Fibroblast of skin of right biceps (primary cell): ENCODE measurements at places on chromosomes 7 and 10.

GRCh38 chr10:124867304-124867703, 65.7 kb downstream of the ABRAXAS2 start:
- no peak for DNase-seq

DNA sequence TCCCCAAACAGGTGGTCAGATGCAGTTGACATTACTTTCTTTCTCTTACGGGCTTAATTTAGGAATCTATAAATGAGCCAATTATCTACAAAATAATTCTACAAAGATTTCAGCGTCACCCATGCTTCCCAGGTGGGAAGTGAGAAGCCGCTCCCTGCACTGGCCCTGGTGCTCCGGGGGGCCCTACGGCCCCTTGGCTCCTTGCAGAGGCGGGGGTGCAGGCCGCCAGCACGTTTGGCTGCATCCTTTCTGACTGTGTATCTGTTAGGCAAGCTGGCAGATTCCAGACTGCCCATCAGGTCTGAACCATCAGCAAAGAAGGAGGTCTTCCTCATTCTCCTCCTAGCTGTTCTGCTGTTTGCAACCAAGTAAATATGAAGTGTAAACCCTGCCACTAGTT, 16.3 kb downstream of the VWC2 start:
- DNase-seq: no peak

GRCh38 chr7:139511315-139511714, 12.2 kb upstream of the CLEC2L start:
- no peak for DNase-seq

DNA sequence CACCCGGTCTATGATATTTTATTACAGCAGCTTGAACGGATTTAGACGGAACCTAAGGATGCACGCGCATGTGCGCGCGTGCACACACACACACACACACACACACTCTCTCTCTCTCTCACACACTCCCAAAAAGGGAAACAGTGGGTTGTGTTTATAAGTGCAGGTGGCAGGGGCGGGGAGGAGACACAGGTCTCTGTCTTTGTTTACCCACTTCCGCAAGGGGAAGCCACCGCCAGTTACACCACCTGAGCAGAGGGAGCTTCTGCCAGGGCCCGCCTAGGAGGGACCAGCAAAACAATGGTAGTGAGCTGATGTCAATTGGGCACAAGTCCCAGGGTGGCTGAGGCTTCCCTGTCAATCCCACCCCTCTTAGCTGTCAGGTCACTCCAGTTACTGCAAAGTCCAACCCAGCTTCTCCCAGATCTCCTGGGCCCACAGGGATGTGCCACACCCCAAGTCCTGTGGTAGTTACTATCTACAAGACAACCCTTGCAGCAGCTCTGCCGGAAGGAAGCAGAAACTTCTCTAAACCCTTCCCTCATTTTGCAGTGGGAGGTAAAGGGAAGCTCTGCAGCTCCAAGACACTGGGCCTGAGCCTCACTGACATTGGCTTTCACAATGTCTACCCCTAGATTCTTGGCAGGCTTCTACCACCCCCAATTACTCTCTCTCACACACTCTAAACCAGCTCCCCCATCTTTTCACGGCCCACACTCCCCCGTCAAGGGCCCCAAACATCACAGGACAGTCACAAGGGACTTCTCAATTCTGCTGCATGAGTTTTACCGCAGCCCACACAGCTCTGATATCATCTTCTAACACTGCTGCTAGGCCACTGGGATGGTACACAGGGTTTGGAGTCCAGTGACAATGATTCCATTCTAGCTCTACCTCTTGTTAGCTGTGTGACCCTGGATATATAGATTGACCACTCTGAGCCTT, 17.6 kb downstream of the ANXA11 start:
- no peak for DNase-seq

- peak; percentile 44 for DNase-seq
These were observed 171.1 kb upstream of the TBX20 start for GRCh38 chr7:35424869-35425495.

DNA sequence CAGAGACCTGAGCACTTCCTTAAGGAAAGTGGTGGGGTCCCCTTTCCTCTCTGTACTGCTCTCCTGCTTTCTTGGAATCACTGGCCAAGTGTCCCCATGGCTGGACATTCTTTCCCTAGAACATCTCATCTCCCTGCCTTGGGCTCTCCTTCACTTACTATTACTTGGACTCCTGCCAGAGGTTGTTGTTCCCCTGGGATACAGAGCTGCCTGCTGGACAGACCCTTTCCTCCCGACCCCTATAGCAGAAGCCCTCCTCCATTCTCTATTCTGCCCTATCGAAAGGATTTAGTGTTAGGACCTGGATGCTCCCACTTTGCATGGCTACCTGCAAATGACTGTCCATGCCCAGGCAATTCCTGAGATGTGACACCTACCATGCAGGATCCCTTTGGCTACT, 164.3 kb upstream of the PODXL start:
- no peak for DNase-seq

DNA sequence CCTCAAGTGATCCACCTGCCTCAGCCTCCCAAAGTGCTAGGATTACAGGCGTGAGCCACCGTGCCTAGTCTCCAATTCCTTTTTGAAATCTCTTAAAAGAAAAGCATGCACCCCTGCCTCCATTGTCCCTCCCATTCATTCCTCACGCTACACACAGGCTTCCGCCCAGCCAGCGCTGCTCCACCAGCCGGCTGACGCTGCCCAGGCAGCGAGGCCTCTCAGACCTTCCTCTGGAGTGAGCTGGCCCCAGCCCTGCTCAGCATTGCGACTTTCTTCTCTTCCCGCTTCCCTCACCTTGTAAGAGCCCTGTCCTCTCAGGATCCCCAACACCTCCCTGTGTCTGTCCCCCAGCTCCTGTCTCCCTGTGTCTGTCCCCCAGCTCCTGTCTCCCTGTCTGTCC, 23.6 kb downstream of the RGS10 start:
- no peak for DNase-seq

GRCh38 chr7:114885836-114886235, 36.1 kb upstream of the MDFIC start:
- DNase-seq: peak; percentile 65

DNA sequence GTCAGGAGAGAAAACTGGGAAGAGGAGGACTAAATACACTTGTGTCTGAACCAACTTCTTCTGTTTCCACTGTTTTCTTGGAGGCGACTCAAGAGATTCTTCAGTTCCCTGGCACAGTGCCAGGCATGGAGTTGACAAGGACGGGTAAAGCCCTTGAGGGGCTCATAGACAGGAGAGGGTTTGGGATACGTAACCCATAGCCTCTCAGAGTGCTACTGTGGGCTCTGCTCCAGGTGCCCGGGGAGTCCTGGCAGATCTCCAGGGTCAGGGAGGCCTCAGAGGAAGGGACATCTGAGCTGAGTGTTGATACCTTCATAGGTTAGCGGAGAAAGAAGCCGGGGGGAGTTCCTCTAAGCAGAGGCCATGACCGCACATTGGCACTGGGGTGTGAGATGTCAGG, 42.0 kb downstream of the GALNT17 start:
- peak; percentile 1 for DNase-seq

DNA sequence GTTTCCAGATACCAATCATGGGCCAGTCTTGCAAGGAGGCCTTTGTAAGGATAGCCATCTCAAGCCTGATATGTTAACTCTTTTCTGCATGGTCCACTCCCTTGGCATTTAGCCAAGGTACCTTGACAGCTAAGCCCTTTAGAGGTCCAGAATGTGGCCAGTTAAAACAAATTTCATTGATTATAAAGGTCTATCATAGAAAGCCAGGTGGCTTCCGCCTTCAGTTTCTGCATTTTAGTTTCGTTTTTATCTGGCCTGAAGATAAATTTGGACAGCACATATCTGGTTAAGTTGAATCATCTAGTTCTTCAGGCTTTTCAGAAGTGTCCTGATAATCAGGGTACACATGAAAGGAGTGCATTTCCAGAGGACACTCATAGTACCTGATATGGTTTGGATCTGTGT, 30.7 kb downstream of the ANKIB1 start:
- DNase-seq: no peak

DNA sequence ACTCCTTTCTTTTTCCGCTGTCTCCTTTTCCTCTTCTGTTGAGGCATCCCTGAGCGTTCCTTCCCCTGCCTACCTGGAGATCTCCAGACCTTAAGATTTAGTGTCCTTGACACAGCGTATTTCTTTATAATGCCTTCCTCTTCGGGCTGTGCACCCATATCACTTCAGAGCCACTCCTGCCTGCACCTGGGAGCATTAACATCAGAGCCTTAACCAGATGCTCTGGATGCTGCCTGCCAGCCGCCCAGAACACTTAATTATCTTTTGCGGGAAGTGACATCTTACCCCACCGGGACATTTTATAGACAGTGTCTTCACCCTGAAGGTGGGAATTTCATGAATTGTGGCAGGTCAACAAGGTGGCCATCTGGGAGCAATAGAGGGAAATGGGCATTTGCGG, 24.2 kb downstream of the UBTD1 start:
- DNase-seq: no peak

GRCh38 chr10:55491712-55492111, 690.7 kb upstream of the PCDH15 start:
- DNase-seq: no peak

DNA sequence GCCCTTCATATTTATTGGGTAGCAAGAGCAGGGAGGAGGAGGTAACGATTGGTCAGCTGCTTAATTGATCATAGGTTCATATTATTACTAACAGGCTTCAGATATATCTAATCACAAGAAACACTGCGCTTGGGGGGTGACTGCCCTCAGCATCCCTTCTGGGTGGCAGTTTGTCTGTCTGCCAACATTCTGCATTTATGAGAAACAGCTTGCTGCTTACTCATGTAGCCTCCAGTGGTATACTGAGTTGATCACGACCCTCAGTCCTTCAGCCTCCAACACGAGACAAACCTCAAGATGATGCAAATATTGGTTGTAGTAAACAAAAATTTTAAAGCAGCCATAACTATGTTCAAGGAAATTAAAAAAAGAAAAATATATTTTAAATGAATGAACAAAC, 657.8 kb upstream of the PHF14 start:
- DNase-seq: no peak

DNA sequence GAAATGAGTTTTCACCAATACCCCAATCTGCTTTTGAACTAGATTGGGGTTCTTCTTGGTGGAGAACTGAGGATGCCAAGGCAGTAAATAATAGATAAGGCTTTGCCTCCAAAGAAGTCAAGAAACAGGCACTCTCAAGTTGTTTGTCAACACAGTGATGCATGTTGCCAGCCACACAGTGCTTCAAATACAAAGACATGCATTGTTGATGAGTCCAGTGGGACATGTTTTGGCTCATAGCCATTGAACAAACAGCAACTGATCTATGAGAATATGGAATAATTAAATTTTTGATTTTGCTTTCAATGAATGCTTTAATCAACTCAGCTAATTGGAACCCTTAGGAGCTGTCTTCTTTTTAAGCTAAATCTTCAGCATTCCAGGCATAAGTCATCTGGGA, 346.4 kb downstream of the THSD7A start:
- no peak for DNase-seq

- DNase-seq: peak; percentile 28
These were observed 121.1 kb downstream of the MALRD1 start for GRCh38 chr10:19169684-19170083.

GRCh38 chr10:113283189-113283588, 269.7 kb upstream of the HABP2 start:
- DNase-seq: no peak
